ENCODE measurements at places on chromosomes 7 and 10. TPM values are rescaled to one million over a fixed set of nuclear protein-coding genes. Genes with fewer than 3 reads are reported as not detected.

GRCh38 chr10:102120991-102121738 is 997 bp upstream of the LDB1 start:
- peak overlapping the region; percentile 92 for H3K4me3 ChIP-seq
- peak; percentile 27 for DNase-seq
- H3K36me3 ChIP-seq, result no peaks in the 10 kb centered on the region
- H3K27me3 ChIP-seq, result no peaks in the 10 kb centered on the region

The FAM25G gene
- total RNA-seq, result not detected

DNA sequence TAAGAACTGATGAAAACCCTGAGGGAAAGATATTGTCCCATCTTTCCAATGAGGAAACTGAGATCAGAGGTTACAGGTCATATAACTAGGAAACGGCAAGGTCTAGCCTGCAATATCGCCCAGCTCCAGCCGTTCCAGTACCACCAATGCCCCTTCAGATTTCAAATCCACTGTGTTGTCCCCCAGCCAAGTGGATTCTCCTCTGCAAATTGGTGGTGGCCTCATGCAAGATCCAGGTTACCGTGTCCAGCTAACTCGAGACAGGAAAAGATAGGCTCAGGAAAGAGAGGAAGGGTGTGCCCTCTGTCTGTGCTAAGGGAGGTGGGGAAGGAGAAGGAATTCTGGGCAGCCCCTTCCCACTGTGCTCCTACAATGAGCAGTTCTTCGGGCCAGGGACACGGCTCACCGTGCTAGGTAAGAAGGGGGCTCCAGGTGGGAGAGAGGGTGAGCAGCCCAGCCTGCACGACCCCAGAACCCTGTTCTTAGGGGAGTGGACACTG is 25.3 kb downstream of the PRSS2 start:
- H3K36me3 ChIP-seq, result peaks cover 80% of the 10 kb centered on the region
- peak overlapping the region; percentile 100 for H3K27ac ChIP-seq
- peaks cover 59% of the 10 kb centered on the region for H3K4me1 ChIP-seq
- peak overlapping the region; percentile 100 for H3K4me3 ChIP-seq

DNA sequence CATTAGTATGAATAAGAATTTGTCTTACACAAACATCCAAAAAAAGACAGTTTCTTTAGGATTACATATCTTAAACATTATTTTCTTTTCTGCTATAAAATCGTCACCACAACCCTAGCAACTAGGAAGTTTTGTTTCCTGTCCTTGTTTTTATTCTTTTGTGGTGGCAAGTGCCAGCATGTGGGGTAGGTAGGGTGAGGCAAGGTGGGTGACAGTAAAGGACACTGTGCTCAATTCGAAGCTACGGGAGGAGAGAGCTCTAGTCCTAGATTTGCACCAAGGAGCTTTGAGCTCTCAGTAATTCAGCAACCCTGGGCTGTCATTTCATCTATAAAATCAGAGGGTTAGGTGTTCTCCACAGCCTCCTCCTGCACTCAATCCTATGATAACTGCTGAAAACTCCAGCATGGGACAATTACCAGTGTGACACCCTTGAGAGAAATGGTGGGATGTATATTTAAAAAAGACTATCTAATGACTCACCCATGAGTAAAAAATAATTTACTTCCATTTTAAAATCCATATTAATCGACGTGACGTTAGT is 187.1 kb downstream of the FAM107B start:
- peak overlapping the region; percentile 98 for H3K27ac ChIP-seq
- peak overlapping the region; percentile 52 for H3K4me3 ChIP-seq
- DNase-seq, result peak; percentile 35
- H3K36me3 ChIP-seq, result peaks cover 30% of the 10 kb centered on the region
- no peaks in the 10 kb centered on the region for H3K27me3 ChIP-seq
- peaks cover 92% of the 10 kb centered on the region for H3K4me1 ChIP-seq

The NRP1 gene
- total RNA-seq, result 1.5 TPM

The OR2A7 gene
- total RNA-seq, result 2.2 TPM

DNA sequence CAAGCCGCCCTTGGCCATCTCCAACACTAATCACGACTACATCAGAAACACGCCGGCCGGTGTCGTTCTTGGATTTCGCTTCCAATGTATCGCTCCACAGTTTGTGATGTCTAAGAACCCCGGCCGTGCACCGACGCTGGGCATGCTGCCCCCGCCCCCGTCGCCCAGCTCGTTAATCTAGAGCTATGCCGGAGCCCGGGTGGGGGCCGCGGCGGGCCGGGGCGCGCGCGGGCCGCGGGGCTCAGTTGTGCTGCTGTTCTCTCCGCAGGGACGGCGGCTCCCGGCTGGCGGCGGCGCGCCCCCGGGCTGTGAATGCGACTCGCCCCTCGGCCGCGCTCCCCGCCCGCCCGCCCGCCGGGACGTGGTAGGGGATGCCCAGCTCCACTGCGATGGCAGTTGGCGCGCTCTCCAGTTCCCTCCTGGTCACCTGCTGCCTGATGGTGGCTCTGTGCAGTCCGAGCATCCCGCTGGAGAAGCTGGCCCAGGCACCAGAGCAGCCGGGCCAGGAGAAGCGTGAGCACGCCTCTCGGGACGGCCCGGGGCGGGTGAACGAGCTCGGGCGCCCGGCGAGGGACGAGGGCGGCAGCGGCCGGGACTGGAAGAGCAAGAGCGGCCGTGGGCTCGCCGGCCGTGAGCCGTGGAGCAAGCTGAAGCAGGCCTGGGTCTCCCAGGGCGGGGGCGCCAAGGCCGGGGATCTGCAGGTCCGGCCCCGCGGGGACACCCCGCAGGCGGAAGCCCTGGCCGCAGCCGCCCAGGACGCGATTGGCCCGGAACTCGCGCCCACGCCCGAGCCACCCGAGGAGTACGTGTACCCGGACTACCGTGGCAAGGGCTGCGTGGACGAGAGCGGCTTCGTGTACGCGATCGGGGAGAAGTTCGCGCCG is 1.9 kb downstream of the VWC2 start:
- no peaks in the 10 kb centered on the region for H3K36me3 ChIP-seq
- H3K4me1 ChIP-seq, result peaks cover 5% of the 10 kb centered on the region
- no peak overlapping the region for H3K27ac ChIP-seq
- H3K27me3 ChIP-seq, result peaks cover 43% of the 10 kb centered on the region
- DNase-seq, result no peak
- no peak overlapping the region for H3K4me3 ChIP-seq

DNA sequence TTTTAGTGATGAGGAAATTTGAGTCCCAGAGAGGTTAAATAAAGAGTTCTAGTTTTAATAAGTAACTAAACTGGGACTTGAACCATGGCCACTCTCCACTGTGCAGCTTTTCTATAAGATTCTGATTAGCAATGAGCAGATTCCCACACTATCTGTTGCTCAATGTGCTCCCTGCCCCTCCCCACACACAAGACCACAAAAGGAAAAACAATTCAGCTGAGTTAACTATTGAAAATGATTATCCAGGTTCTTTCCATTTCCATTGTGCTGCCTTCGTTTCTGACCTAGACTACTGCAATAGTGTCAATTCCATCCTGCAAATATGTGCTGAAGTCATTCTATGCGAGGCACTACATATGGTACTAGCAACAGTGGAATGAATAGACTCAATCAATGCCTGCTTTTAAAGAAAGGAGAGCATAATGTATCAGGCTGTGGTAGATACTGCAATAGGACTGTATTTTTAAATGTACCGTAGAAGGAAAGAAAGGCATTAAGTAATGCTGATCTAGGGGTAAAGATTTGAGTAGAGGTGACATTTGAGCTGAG is 97.0 kb downstream of the SEMA3C start:
- H3K36me3 ChIP-seq, result no peaks in the 10 kb centered on the region
- H3K27ac ChIP-seq, result no peak overlapping the region
- H3K4me3 ChIP-seq, result no peak overlapping the region
- H3K27me3 ChIP-seq, result no peaks in the 10 kb centered on the region
- DNase-seq, result no peak

The BHLHA15 gene
- not detected for total RNA-seq

The TMEM270 gene
- total RNA-seq, result not detected

DNA sequence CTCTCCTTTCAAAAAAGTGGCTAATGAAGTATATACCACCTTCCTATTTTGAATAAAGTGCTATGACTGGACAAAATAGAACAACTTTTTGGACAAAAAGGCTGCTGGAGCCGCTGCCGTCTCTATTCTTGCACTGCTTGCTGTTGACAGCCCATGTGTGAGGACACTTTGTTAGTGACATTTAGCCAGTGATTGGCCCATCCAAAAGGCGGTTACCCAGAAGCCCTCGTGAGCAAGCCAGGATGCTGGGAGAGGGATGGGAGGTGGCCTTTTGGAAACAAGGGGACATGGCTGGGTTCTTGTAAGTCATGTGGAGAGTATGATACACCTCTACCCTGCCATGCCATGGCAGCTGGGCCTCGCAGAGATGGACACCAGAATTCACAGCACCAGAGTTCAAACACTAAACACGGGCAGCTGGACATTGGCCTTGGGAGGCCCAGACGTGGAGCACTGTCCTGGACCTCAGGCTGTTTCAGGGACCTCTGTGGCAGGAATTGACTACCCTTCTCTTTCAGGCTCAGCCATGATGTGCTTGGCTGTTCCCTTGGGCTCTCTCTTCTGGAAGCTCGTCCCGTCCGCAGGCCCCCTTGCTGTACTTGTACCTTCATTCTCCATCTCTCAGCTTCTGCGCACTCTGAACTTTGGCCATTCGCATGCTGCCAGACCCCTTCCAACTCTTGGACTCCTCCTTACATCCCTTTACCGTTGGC is 118.3 kb downstream of the TCF7L2 start:
- no peak overlapping the region for H3K4me3 ChIP-seq
- H3K36me3 ChIP-seq, result no peaks in the 10 kb centered on the region
- no peak overlapping the region for H3K27ac ChIP-seq

DNA sequence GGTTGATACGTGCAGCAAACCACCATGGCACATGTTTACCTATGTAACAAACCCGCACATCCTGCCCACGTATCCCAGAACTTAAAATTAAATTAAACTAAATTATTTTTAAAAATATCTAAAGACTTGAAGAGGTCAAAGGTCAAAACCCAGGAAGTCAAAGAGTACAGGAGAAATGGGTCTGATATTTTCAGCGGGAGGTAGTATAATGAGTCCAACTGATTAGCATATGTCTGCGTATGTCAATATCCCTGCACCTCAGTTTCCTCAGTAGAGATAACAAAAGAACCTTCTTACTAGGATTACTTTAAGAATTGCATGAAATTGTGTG is 133.0 kb downstream of the TMEM26 start:
- no peak for DNase-seq
- H3K4me3 ChIP-seq, result no peak overlapping the region
- no peaks in the 10 kb centered on the region for H3K4me1 ChIP-seq
- no peak overlapping the region for H3K27ac ChIP-seq
- H3K27me3 ChIP-seq, result peaks cover 2% of the 10 kb centered on the region

- no peak overlapping the region for H3K27ac ChIP-seq
- no peaks in the 10 kb centered on the region for H3K4me1 ChIP-seq
- DNase-seq, result no peak
Measured at GRCh38 chr10:121437596-121437995, 160.6 kb downstream of the FGFR2 start.

The PKD2L1 gene
- not detected for total RNA-seq

The SSC4D gene
- 0.87 TPM for total RNA-seq

DNA sequence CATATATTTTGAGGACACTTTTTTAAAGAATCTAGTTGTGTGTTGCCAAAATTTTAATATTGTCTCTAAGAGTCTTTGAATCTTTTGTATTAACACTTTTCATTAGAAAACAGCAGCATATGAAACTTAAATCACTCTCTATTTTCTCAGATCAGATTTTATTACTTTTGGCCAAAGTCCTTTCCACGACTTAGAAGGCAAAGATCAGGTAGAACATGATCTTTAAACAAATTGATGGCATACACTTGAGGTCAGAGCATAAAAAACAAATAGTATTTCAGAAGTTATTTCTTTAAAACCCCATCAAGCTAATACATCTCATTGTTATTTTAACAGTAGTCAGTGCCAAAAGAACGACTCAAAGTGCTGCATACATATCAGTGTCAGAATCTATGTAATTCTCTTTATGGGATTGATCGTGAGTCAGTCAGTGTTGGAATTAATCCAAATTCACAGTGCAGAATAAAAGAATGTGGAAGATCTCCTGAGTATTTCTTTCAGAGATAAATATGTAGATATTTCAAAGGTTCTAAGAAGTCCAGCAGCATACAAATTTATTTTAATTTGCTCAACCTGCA is 9.6 kb upstream of the AGMO start:
- H3K27ac ChIP-seq, result no peak overlapping the region
- no peaks in the 10 kb centered on the region for H3K4me1 ChIP-seq
- H3K36me3 ChIP-seq, result no peaks in the 10 kb centered on the region
- no peak for DNase-seq
- H3K4me3 ChIP-seq, result no peak overlapping the region
- no peaks in the 10 kb centered on the region for H3K27me3 ChIP-seq

- H3K4me3 ChIP-seq, result no peak overlapping the region
- H3K4me1 ChIP-seq, result peaks cover 6% of the 10 kb centered on the region
- no peaks in the 10 kb centered on the region for H3K27me3 ChIP-seq
- no peak for DNase-seq
- H3K36me3 ChIP-seq, result peaks cover 4% of the 10 kb centered on the region
Measured at GRCh38 chr10:31803606-31804351, 124.9 kb downstream of the ARHGAP12 start.

DNA sequence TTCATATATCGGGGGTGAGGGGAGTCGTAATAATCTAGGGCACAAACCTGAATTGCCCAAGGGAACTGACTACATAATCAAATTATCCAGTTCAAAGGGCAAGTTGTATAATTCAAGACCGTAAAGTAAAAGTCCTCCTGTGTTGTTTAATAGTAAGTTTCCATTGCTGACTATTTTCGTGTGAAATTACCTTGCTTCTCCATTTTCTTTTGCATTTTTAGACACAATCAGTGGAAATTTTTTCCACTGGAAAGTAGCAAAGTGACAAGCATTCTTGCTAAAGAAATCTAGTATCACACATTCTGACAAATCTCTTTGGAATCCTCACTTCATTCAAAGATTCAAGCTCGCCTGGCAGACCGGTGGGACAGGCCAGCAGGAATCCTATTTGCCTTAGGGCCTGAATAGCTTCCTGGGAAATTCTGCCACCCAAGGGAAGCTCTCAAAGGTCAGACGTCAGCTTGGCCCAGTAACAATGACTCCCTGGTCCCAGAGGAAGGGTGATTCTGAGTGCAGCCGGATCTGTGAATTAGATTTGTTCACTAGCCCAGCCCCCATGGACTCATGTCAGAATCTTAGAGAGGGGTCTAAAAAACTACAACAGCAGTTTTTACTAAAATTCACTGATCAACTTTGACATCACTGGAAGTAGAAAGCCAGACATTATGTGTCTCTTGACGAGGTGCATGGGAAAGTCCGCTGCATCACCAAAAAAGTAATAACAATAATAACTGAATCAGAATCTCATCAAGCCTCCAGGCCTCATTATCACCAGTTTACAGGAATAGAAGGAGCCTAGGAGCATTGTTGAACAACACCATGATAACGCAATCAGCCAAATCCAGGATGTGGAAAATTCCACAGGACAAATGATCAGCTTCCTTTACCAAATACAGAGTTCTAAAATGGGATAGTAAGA is 161.0 kb downstream of the SKIDA1 start:
- no peaks in the 10 kb centered on the region for H3K27me3 ChIP-seq
- DNase-seq, result no peak
- H3K4me3 ChIP-seq, result no peak overlapping the region
- H3K36me3 ChIP-seq, result no peaks in the 10 kb centered on the region
- H3K4me1 ChIP-seq, result no peaks in the 10 kb centered on the region
- H3K27ac ChIP-seq, result no peak overlapping the region
